NCI-H460 (cell line): ENCODE measurements at places on chromosomes 12 and 14.

- no peak for DNase-seq
These were observed 108.8 kb downstream of the KITLG start for GRCh38 chr12:88471331-88472045.

DNA sequence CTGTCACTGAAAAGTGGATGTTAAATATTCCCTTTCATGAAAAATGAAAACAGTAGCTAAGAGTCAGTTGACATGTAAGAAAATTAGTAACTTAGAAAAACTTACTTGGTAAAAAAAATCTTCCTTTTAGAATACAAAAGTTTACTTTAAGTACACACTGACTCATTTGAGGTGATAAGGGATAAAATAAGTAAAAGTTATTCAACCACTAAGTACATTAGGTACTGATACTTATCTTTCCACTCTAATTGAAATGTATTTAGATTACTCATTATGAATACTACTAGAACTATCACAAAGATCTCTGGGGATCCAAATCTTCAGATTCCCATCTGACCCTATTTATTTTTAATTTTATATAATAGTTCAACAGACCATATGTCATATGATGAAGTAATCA is 12.2 kb downstream of the SYCP3 start:
- no peak for DNase-seq

- DNase-seq, result no peak
These were observed 313.6 kb downstream of the ZFP36L1 start for GRCh38 chr14:68479247-68479646.

DNA sequence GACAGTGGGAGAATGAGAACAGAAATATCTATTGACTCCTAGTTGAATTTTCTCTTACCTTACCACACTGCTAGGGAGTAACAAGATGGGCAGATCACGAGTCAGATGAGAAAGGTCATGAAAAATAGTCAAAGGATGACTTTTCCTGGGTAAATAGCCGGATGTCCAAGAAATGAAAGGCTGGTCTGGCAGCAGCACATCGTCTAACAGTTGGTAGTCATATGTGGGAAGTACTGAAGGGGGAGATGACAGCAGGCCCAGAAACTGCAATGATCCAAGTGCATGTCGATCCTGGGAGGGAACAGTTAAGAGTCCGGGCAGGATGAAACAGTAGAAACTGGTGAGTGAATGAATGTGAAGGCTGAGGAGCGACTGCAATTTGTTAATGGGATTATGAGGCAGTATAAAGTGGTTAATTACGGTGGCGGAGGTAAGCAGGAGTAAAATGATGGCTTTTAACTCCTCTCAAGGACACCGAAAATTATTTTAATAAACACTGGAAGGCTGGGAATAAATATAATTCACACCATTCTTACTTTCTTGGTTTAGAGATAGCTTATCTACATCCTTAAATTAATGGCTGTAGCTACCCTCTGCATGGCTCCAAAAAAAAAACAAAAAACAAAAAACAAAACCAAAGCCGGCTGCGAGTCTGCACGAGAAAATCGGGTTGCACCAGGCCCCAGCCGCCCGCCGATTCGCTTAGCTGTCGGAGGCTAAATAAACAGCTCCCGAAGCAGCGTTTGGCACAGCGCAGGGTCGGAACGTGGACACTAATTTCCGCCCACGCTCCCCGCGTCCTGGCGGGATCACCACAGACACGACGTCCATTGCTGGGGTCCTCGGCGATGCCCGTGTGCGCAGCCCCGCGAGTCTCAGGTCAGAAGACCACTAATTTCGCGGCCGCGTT is 1.0 kb upstream of the ERC1 start:
- peak; percentile 43 for DNase-seq

- DNase-seq, result no peak
These were observed 89.4 kb downstream of the NKX2-1 start for GRCh38 chr14:36430662-36431084.

DNA sequence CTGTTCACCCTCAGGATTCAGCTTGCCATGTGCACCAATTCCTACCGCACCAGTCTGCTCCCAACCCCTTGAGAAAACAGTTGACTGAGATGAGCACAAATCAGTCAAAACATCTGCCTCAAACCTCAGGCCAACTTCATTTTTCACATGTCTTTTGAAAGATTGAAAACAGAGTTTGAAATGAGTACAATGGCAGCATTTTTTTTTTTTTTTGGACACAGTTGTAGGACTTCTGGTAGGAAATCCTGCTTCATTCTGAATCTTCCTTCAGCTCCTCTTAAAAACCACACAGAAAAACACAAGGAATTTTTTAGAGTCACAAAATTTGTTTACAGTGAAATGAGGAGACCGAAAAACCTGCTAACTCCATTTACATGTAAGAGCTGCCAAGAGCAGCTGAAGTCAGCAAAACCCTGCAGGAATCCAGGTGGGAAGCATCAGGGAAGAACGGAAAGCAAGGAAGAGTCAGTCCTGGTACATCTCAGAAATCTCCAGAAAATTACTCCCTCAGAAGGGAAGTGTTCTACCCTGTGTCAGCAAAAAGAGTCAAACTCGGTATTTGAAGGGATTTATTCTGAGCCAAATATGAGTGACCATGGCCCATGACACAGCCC is 100.3 kb upstream of the TMTC1 start:
- no peak for DNase-seq

- no peak for DNase-seq
These were observed 14.4 kb downstream of the SNX6 start for GRCh38 chr14:34615507-34615906.

DNA sequence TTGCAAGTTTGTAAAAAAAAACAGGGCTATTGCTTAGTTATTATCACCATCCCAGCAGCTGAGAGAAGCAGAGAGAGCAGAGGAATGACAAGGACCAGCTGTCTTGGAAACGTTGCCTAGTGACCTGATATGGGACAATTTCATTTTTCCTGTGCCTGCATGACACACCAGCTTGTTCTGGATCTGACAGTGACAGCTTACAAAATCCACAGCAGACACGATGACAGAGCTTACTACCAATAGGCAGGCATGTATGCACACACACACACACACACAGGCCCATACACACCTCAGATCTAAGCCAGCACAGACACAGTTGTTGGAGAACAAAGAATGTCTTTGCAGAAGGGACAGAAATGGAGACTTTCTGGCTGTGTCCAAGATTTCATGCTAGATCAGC is 25.4 kb downstream of the HSPB8 start:
- DNase-seq, result no peak

- no peak for DNase-seq
These were observed 50.7 kb downstream of the LIN52 start for GRCh38 chr14:74135426-74135825.

GRCh38 chr14:59150990-59151389 is 37.5 kb upstream of the DAAM1 start:
- DNase-seq, result no peak

DNA sequence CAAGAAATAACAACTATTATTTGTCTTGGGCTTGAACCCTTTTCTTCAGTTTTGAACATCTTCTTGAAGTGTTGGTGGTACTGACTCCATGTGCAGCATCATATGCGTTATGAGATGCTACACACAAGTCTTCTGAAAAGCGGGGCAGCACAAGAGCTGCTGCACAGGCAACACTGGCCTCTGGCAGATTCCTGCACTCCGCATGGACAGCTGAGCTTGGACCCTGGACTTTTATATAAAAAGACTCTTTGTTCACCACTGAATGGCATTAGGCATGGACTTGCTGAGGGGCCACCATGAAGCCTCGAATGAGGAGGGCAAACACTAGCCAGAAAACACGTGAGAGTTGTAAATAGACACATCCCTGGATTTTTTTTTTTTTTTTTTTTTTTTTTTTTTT is 210.8 kb upstream of the NPAS3 start:
- DNase-seq, result no peak

DNA sequence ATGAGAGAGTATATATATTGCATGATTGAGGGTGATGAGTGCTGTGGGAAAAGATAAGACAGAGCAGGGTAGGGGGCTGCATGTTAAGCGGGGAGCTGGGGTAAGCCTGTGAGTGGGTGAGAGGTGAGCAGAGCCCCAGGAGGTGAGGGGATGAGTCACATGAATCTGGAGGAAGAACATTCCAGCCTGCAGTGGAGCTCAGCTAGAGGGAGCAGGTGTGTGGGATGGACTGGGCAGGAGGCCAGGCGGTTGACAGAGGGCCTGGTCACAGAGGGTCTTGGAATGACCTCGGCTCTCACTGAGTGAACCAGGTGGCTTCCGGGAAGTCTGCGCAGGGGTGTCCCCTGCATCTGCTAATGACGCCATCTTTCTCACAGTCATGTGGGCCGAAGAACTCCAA is 44.4 kb downstream of the GIT2 start:
- no peak for DNase-seq

GRCh38 chr12:131054345-131055092 is 100.8 kb downstream of the ADGRD1 start:
- no peak for DNase-seq

- DNase-seq, result no peak
These were observed 279.3 kb upstream of the E2F7 start for GRCh38 chr12:77344651-77345050.

GRCh38 chr14:38143170-38143569 is 64.5 kb upstream of the SSTR1 start:
- DNase-seq, result no peak

- DNase-seq, result no peak
These were observed 52.8 kb downstream of the KCNK13 start for GRCh38 chr14:90114554-90114953.

GRCh38 chr12:32536000-32536345 is 136.6 kb downstream of the FGD4 start:
- DNase-seq, result no peak

DNA sequence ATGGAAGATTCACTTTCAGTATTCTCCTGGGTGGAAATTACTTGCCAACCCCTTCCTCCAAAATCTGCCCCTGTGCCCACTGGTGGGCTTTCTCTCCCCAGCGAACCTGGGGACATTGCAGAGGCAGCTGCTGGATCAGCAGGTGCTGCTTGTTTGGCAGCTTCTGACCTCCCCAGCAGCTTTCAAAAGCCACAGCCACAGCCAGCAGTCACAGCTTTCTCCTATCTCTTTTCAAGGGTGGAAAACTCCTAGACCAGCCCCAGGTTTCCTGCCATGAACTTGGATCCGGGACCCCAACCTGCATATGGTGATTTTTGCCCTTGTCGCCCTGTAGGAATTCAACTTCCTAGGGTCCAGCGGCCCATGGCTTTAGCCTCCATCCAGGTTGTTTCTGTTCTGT is 330.8 kb downstream of the ADAMTS20 start:
- DNase-seq, result no peak

DNA sequence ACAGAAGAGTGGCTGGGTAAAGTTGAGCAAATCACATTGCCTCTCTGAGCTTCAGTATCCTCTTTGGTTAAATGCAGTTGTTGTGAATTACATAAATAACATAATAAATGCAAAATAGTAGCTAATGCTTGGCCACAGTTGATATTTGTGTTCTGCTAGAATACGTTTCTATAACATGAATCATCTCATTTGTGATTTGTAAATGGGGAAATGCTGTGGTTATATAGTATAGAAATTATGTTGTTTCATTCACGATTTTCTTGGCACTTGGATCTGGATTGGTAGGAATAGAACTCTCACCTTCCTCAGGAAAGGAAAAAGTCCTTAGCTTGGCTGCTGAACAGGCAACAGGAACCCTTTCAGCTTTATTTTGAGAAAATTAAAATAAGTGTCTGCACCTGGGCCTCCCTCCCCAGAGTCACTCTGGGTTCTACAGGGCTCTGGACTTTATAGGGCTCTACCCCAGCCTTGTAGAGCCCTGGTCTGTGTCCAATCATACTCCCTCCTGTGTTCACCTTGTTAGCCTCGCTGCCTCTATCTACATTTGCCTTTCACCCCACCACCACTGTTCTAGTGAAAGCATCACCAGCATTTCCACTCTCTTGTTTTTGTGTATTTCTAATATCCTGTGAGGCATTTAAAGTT is 107.7 kb upstream of the BCAT1 start:
- no peak for DNase-seq

GRCh38 chr12:1197264-1198018 is 206.4 kb downstream of the ERC1 start:
- no peak for DNase-seq

DNA sequence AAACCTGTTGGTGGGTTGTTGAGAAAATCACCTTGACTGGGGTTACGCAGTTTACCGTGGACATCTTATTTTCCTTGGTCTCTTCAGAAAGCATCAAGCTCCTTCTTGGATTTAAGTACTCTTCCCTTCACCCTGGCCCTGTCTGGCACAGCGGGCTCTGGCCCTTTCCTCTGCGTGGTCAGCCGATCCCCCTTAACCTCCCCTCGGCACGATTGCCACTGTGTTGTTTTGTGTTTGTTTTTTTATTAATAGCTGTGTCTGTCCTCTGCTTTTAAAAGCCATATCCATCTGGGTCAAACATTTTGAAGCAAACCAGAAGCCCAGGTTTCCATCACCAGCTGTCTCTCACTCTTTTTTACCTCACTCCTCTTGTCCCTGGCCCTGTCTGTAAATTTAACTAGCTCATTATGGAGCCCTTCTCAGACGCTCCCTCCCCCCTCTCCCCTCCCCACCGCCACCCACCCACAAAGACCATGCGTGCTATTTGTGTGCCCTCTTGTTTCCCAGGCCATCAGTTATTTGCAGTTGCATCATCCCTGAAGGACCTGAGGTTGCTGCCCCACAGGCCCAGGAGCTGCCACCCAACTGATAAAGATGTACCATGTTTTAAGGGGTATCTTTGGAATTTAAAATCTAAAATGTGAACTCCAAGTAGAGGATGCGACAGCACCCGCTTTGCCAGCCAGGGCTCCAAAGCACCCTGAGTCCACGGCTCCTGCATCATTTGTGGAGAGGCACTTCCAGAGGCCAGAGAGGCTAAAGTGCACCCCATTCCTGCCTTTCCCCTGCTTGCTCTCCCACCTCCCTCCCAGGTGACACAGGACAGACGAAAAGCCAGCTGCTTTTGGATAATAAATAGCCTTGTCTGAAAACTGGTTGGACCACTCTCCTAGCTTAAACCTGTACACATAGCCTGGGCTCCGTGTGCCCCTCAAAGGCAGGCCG is 3.9 kb downstream of the BCL11B start:
- DNase-seq, result no peak

DNA sequence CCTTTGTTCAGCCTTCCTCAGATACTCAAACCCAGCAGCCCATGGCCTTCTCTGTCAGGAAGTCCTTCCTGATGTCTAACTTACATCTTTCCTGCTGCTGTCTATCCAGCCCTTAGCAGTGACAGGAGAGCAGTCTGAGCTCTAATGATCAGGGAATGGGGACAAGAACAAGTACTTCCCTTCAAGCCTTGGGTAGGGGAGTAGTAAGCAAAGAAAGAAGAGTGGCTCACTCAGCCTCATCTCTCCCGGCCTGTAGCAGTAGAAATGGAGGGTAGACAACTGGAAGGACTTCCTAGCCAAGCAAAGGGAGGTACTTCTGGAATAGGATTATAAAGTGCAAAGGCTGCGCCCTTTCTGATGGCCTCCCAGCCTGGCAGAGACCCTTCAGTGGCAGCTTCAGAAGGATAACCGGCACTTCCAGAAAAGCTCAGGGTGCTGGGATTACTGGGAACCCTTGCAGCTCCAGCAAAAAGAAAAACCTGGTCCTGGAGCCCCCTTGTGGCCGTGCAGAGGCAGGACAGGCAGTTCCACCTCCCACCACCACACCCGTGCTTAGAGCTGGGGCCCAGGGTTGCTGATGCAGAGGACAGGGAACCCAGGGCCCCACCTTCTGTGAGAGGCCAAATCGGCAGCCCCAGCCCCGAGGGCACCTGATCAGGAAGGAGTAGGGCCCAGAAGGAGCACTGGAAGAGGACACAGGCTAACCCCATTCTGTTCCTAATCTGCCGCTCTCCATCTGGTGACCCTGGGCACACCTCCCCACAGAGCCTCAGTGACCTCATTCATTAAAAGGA is 12.4 kb upstream of the SMUG1 start:
- DNase-seq, result peak; percentile 70
